Hair follicular keratinocyte (primary cell): ENCODE measurements at places on chromosomes 5 and 9. TPM values are rescaled to one million over a fixed set of nuclear protein-coding genes. Genes with fewer than 3 reads are reported as not detected.

HRH2 gene
- total RNA-seq: not detected in 2 replicates

GPR151 gene
- not detected in 2 replicates for total RNA-seq

C9orf153 gene
- total RNA-seq: not detected in 2 replicates

IFNA13 gene
- not detected in 2 replicates for total RNA-seq

TMEM161B gene
- 9.3 and 11.6 TPM in 2 replicates for total RNA-seq

ENTPD2 gene
- total RNA-seq: 0.11 and 0.39 TPM in 2 replicates

KIAA0825 gene
- 1.4 and 1.6 TPM in 2 replicates for total RNA-seq

PCDHGA10 gene
- total RNA-seq: 1.3 and 1.6 TPM in 2 replicates

BRINP1 gene
- total RNA-seq: 0.47 TPM in 1 of 2 replicates, not detected in the other

NR6A1 gene
- total RNA-seq: 0.27 and 0.47 TPM in 2 replicates

FOXD4L4 gene
- total RNA-seq: not detected in 2 replicates

THBS4 gene
- total RNA-seq: 1.7 and 2.3 TPM in 2 replicates

SNCAIP gene
- total RNA-seq: not detected in 2 replicates

CCL27 gene
- total RNA-seq: not detected in 2 replicates

TAL2 gene
- total RNA-seq: not detected in 2 replicates

NR5A1 gene
- total RNA-seq: not detected in 2 replicates

FOXI1 gene
- not detected in 2 replicates for total RNA-seq

GRXCR2 gene
- not detected in 2 replicates for total RNA-seq

PLAC8L1 gene
- total RNA-seq: 0.23 TPM in 1 of 2 replicates, not detected in the other

SV2C gene
- total RNA-seq: 0.08 TPM in 1 of 2 replicates, not detected in the other

URM1 gene
- total RNA-seq: 23.8 and 28.3 TPM in 2 replicates

PCDHA12 gene
- total RNA-seq: not detected in 2 replicates

HAVCR1 gene
- total RNA-seq: not detected in 2 replicates

SLC34A1 gene
- not detected in 2 replicates for total RNA-seq

PCDHB4 gene
- total RNA-seq: 0.34 TPM in 1 of 2 replicates, not detected in the other

DIPK1B gene
- 0.08 and 0.47 TPM in 2 replicates for total RNA-seq

ARHGEF37 gene
- total RNA-seq: 3.3 and 4.7 TPM in 2 replicates

IER5L gene
- total RNA-seq: 30.1 and 45.1 TPM in 2 replicates

NDUFS4 gene
- total RNA-seq: 145 and 158 TPM in 2 replicates

SAXO1 gene
- not detected in 2 replicates for total RNA-seq

GFI1B gene
- not detected in 2 replicates for total RNA-seq

ANKRD34B gene
- total RNA-seq: not detected in 2 replicates

MCTP1 gene
- 6.8 and 8.5 TPM in 2 replicates for total RNA-seq

NPR2 gene
- 6.2 and 14.6 TPM in 2 replicates for total RNA-seq

FGD3 gene
- 0.04 and 0.16 TPM in 2 replicates for total RNA-seq

MLANA gene
- not detected in 2 replicates for total RNA-seq

SNX2 gene
- 30.9 and 41.0 TPM in 2 replicates for total RNA-seq

ANKRD31 gene
- total RNA-seq: under 0.01 TPM in 1 of 2 replicates, not detected in the other

HBEGF gene
- 55.2 and 168 TPM in 2 replicates for total RNA-seq

EPB41L4B gene
- total RNA-seq: 5.6 and 5.9 TPM in 2 replicates
